MG63 (cell line): ENCODE measurements at places on chromosomes 5 and 9. TPM values are rescaled to one million over a fixed set of nuclear protein-coding genes. Genes with fewer than 3 reads are reported as not detected.

The SHROOM1 gene
- total RNA-seq = 8.6 and 16.4 TPM in 2 replicates

The LCN1 gene
- total RNA-seq = not detected in 2 replicates

The CCDC192 gene
- total RNA-seq = not detected in 2 replicates

DNA sequence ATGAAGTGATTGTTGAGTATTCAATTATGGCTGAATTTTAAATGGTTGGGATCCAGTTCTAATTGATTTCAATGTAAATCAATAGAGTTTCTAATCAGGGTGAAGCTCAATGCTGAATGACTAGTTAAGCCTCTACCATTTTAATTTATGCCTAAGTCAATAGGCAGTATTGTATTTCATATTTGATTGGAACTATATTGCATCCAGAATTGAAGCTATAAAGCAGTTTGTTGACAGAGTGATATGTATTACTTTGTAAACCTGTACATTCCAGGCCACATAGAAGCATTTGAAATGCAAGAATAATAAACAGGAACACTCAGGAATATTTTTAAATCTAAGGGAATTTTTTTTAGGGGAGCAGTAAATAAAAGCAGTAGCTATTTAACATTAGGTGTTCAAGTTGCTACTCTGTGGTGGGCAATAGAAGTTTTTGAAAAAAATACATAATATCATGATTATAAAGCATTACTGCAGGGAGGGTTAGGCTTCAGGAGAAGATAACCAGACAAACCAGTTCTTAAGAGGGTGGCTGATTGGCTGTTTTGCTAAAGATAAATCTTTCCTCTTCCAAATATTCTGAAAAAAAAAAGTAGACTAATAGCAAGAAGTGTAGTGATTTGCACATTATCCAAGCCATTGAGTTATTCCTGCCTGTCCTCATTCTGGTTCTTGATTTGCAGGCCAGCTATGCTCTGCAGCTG, 492.0 kb upstream of the MEF2C start:
- no peak for DNase-seq

- no peak for DNase-seq
Measured at GRCh38 chr5:133198511-133198910, 146.7 kb downstream of the HSPA4 start.

- DNase-seq = no peak
Measured at GRCh38 chr9:69030851-69031645, 4.5 kb upstream of the FXN start.

DNA sequence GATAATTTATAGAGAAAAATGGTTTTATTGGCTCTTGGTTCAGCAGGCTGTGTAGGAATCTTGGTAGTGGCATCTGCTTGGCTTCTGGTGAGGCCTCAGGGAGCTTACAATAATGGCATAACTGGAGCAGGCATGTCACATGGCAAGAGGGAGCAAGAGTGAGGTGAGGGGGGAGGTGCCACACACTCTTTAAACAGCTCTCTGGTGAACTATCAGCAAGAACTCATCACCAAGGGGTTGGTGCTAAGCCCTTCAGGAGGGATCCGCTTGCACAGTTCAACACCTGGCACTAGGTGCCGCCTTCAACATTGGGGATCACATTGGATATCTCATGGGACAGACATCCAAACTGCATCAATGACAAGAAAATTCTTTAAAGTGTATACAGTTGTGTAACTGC, 10.5 kb downstream of the GPBP1 start:
- DNase-seq = no peak

DNA sequence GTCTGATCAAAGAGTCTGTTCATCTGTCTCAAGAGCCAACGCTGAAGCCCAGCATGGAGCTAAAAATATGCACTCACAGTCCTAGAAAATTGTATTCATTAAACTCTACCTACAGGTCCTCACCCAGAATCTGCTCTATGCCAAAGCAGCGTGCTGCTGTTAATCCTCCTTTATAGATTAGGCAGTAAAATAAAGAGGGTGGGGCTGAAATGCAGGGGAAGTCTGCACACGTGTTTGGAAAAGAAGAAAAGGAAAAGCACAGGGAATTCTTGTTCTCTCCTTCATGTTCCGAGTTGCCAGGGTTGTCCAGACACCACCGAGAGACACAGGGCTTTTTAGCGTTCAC, 121.4 kb upstream of the TMEM161B start:
- no peak for DNase-seq

- DNase-seq = no peak
Measured at GRCh38 chr5:177035976-177036375, 13.5 kb downstream of the ZNF346 start.

DNA sequence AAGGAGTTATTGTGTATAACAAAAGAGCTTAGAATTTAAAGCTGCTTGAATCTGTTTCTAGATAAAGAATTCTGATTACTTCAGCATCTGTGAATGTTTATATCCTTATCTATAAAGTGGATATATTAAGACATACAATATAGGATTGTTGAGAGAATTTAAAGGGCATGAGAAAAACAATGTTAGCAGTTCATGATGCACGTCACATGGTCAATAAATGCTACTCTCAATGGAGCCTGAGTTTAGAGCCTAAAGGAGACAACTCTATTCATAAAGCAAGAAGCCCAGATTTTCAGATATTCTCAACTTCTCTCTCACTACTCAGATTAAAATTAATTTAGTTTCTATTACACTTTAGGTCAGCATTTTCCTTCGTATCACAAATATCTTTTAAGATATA, 666.7 kb upstream of the CDH18 start:
- no peak for DNase-seq
